ENCODE measurements at places on chromosomes 7 and 10.
A peak's percentile ranks its signal among the peaks of the same experiment; 100 is the strongest.

DNA sequence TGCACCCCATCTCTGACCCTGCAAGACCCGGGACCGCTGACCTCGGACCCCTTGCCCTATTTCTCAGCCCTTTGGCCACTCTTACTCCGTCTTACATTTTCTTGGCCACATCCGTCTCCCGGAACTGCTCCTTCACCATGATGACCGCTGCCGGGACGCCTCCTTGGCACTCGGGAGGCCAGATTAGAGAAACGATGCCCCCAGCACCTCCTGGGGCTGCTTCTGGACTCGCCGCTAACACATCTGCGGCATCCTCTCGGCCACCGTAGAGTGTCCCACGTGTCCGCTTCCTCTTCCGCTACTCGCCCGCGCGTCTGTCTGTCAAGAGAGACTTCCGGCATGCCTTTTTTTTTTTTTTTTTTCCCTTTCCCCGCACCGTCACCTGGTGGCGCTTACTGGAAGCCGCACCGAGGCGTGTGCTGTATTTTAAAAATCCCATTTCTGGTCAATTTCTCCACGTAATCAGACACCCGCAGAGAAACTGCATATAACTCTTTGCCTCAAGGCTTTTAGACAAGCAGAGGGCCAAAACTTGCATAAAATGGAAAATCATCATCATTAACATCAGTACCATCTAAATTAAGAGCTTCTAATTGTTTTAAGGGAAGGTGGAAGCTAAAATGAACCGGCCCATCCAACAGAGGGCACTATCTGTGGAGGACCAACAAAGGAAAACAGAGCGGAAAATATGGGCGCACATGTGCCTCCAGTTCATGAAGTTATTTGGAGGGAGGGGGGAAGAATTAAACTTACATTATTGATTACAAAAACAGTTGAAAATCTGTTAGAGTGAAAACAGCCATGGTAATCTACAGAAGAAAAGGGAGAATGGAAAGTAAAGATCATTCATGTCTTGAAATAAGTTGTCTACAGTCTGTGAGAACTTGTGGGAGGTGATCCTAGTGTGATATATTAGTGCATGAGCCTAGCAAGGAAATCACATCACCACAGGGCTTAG lies at the start of gene POLR3A:
Gene POLR3A (minus strand): TSS at position 247 of the 958 bp plus-strand sequence. CDS start 108 bp downstream, at position 139.
- DNase-seq: peak; percentile 97

GRCh38 chr7:150379441-150380379 lies 580 bp downstream of the ZNF775 start:
- DNase-seq: no peak

DNA sequence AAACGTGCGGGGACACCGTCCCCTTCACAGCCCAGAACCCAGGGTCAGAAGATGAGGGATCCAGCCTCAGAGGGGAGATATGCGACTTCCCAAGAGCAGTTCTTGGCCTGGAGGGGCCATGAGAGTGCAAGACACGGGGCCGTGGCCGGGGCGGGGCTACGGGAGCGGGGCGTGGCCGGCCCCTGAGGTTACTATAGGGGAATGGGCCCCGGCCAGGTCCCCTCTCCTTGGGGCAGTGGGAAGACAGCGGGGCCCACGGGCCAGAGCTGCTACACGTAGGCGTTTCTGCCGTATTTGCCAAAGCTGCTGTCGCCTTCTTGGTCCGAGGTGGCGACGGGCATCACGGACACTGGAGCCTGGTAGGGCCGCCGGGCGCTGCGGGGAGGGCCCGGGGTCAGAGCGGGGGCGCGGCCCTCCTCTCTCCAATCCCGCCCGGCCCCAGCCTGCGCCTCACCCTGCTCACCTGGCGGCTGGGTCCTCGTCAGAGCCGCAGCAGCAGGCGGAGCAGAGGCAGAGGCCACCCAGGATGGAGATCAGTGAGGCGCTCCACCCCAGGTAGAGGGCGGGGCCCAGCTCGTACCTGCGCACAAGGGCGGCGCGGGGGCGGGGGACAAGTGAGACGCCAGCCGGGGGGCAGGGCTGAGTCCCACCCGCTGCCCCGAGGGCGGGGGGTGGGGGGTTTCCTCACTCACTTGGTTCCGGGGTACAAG lies 5.3 kb downstream of the CLDN15 start:
- DNase-seq: no peak

DNA sequence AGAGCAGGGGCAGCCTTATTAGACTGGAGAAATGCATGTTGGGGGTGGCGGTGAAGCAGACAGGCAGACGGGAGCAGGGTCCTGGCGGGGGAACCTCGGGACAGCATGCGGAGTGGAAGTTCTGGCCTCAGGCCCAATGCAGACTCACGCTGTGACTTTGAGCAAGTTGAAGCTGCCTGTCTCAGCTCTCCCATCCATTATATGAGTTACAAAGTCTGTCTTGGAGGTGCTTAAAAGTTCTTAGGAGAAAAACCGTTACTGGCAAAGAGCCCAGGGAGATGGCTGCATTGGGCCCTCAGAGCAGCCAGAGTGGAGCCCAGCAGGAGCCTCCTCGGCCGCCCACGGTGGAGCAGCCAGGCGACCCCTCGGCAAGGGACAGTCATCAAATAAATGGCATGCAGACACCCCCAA lies 509.5 kb downstream of the PLXNA4 start:
- peak; percentile 52 for DNase-seq

DNA sequence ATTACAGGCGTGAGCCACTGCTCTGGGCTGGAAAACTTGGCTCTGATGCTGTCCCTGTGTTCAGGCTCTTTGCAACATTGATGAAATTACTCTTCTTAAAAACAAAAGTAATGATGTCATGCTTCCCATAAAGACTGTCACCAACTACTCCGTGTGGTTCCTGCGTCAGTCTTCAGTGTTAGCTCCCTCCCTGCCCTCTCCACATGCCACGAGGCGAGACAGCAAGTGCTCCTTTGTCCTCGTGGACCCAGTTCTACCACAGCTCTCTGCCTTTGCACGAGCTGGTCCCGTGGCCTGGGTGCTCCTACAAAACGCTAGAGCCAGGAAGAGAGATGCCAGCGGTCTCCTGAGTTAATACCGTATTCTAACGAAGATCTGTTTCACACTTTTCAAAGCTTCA lies 194.5 kb downstream of the SDK1 start:
- DNase-seq: no peak

GRCh38 chr7:18474944-18475343 lies 20.6 kb upstream of the HDAC9 start:
- no peak for DNase-seq

DNA sequence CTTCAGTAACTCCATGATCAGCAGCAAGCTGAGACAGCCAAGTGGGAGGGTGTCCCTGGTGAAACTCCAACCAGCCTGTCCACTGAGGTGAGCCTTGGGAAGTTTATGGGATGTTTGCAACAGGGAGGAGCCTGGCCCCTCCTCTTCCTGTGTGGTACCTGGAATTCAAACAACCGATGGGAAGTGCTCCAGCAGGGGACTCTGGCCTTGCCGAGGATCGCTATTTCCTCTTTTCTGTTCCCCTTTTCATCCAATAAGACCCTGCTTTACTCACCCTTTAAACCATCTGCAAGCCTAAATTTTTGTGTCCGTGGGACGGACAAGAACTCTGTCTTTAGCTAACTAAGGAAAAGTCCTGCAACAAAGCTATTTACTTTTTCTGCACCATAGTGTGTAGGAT lies 491.1 kb upstream of the ZMIZ1 start:
- no peak for DNase-seq

- DNase-seq: no peak
Observed at GRCh38 chr7:98166668-98166970, 44.6 kb upstream of the BHLHA15 start.

Measured in fibroblast of skin of left quadriceps (primary cell).